ENCODE measurements at places on chromosomes 1 and 21.

GRCh38 chr1:156584813-156585212 lies 5.3 kb downstream of the TTC24 start:
- no peak for DNase-seq

- peak; percentile 73 for DNase-seq
Measured at GRCh38 chr1:17423781-17424245, 15.7 kb downstream of the RCC2 start.

GRCh38 chr1:189804352-189804751 lies 673.3 kb downstream of the BRINP3 start:
- DNase-seq: no peak

DNA sequence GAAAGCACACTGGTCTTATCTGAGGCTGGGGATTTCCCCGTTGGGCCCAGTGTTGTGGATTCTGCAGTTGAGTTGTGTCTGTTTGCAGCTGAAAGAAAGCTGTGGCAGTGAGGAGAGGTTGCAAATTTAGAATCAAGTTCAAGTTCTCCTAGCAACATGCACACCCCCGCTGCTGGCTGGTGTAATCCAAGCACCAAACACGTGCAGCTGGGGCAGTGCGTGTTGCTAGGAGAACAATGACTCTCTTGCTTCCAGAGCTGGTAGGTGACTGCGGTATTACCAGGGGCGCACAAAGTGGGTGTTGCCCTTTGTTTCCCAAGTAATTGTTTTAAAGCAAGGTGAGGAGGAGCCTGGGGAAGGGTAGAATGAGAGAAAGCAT lies 91.5 kb downstream of the IER5 start:
- peak; percentile 84 for DNase-seq

DNA sequence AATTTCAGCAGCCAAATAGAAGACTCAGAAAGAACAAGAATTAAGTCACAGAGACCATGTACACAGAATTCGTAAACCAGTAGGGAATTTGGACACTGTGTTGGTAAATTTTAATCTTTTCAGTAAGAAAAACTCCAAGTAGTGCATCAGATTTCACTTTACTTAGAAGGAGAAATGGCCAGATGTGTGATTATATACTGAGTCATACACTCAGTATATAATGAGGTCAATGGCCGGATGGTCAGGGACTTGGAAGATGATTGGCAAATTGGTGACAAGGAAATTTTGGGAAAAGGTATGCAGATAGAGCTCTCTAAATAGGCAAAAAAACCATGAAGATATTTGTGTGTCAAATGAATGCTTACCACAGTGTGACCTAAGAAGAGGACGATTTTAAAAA lies 399.8 kb upstream of the LRRC7 start:
- no peak for DNase-seq

DNA sequence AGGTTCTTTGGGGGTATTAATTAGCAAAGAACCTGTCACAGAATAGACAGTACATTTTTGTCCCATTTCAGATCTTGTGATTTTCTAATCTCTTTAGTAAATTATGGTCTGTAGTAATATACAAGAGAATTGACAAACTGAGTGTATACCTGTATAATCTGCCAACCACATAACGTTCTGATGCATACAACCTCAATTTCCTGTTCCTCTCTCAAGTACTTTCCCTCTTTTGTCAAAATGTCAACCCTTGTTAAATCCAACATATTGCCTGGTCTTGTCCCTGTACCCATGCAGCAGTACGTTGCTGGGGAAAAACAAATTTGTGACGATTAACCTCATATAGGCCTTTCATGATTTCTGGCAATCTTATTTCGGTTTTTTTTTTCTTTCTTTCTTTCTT lies 1.1 kb downstream of the ARV1 start:
- DNase-seq: no peak

DNA sequence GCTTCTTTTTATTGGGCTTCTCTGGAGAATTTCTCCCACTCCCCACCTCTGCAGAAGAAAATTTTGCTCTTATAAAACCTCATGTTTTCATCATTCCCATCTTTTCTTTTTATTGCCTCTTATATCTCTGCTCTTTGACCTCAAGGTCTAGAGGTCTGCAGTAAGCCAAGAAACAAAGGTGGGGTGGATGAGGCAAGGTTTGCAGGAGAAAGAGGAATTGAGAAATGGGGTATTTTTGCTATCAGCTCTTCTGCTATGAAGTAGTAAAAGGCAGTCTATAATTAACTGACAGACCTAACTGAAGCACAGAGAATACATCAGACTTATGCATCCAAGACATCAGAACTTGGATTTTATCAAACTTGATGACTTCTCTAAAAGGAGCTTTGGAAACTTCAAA lies 22.9 kb downstream of the SYT11 start:
- no peak for DNase-seq

DNA sequence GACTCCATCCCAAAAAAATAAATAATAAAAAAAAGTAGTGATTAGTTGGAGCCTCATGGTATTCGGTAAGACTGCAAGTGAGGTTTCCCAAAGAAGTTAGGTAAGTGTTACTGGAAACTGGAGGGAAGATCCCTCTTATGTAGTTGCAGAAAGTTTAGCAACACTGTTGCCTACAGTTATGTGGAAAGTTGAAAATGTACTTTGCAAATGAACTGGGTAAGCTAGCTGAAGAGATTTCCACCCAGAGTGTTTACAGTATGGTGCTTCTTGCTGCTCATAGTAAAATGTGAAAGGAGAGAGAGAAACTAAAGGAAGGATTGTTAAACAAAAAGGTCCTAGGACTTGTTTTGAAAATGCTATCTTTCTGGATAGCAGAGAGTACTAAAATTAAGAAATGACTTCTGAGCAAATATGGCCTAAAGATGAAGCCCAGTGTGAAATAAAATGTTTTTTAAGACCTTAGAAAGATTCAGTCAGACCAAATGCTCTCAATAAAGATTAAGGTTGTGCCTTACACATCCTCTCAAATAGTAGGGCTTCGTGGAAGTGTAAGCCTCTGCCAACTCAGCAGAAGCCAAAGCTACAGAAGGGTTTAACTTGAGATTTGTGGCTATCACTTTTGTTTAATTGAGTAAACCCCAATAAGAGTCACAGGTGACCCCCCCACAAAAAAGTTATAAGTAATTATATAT lies 31.5 kb downstream of the RPS6KC1 start:
- DNase-seq: no peak

GRCh38 chr1:117812869-117813511 lies 116.4 kb downstream of the GDAP2 start:
- DNase-seq: peak; percentile 68

- DNase-seq: peak; percentile 51
Measured at GRCh38 chr1:235511470-235512240, 7.4 kb upstream of the B3GALNT2 start.

- DNase-seq: no peak
Measured at GRCh38 chr1:208855403-208855802, 611.2 kb upstream of the PLXNA2 start.

- no peak for DNase-seq
Measured at GRCh38 chr1:231990388-231990787, 363.8 kb downstream of the DISC1 start.

DNA sequence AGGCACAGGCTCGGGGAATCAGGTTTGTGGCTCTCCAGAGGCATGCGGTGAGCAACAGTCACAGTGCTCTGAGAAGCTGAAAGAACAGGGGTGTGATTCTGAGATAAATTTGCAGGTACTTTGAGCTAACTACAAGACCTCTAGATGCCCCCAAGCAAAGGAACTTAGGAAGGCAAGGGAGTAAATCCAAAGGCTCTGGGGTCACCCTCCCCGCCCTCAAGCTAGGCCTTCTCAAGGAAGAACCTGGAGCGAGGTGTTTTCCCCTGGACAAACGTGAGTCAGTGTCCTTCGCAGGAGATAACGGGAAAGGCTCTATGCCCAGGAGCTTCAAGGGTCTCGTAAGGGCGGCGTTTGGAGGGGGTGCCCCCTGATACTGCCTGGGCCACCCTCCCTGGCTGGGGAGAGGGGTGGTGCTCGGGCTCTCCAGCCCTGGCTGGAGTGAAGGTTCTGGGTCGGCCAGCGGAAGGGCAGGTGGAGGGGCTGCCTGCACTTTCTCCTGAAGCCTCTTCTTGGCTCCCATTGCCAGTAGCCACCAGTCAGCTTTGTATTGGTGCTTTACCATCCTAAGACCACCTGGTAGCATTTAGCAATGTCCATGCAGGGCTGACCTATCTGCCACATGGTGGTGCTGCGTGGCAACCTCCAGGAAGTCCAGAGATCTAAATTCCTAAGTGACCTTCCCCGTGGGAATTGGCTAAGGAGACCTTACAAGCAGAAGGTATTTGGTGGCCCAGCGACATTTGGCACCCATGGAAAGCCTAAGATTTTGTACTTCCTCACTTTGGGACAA lies 44.0 kb downstream of the GPR161 start:
- no peak for DNase-seq

DNA sequence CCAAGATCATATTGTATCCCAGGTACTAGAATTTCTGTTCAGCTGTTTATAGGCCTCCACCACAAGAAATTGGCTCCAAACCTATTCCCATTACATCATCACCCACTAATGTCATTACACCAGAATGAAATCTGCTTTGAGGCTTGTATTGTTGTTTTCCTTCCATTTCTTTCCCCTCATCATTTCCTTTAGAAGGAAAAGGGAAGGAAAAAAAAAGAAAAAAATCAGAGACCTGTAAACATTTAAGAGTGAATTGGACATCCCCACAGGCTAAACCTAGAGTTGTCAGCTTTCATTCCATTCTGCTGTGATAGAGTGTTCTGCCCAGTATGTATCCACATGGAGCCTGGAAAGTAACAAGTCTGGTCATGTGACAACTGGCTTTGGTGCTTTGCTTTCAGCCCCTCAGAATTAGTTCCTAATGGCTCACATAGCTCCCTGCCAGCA lies 44.6 kb downstream of the NFYC start:
- DNase-seq: peak; percentile 82

DNA sequence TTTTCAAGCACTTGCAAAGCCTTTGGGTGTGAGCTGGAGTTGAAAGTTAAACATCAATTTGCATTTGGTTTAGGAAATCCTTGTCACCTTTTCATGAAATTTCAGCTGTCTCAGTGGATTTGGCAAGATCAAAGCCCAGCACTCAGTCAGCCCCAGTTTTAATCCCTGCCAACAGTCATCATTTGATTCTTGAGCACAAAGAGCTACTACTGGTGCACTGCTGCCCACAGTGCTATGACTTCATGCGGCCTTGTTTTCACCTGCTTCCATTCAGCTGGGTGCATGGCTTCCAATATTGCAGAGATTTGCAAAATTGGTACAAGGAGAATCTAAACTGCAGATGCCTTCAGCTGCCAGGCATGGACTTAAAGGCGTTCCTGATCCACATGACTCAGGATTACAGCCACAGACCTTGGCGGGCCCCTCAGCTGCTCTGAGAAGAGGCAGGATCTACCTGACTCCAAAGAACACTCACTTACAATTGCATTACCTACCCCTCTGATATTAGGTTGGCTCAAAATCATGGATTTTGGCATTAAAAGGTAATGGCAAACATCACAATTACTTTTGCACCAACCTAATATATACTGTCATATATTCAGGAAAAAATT lies 259.1 kb downstream of the DSCAM start:
- DNase-seq: no peak

DNA sequence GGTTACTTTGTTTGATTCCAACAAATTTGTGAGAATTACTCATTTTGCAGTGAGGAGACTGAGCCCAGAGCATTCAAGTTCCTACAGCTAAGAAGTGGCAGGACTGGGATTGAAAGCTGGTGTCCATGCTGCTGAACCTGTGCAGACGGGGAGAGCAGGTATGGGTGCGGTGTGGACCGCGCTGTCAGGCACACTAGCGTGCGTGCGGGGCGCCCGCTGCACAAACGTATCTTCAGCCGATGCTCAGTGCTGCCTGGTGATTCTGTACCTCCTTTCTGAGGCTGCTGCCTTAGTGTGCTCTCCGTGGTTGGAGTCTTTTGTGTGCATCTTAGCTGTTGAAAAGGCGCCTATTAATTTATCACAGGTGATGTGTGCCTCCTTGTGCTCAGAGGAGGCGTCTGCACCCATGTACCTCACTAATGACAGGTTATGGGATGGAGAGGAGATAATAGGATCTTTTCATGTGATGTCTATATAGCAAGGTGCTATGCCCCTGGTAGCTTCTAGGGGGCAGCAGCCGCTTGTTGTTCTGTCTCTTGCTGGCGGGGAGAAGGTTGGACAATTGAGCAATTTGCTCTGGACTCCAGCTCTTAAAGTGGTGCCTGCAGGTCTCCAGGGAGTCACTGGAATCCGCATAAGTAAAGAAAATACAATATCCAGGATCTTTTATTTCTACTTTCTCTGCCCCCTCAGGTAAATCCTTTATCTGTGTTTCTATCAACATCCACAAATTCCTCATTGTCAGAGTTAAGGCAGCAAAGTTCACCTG lies 32.5 kb downstream of the PEX14 start:
- peak; percentile 83 for DNase-seq

DNA sequence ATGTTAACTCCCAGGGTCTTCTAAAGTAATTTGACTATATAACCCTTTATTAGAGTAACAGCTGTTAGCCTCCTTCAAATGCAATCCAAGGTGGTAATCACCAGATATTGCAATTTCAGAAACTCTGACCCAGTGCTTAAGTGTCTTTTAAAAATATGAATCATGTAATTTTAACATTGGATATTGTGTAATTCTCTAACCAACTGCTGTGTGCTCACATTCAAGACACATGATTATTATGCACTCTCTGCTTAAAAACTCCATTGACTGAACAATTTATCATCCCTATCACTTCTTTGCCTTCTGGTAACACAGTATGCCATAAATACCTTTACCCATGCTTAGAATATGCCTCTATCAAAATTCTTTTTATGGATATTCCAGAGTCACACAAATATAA lies 537.4 kb upstream of the RGS18 start:
- no peak for DNase-seq

- no peak for DNase-seq
Measured at GRCh38 chr1:25184001-25184762, 48.1 kb downstream of the SYF2 start.

DNA sequence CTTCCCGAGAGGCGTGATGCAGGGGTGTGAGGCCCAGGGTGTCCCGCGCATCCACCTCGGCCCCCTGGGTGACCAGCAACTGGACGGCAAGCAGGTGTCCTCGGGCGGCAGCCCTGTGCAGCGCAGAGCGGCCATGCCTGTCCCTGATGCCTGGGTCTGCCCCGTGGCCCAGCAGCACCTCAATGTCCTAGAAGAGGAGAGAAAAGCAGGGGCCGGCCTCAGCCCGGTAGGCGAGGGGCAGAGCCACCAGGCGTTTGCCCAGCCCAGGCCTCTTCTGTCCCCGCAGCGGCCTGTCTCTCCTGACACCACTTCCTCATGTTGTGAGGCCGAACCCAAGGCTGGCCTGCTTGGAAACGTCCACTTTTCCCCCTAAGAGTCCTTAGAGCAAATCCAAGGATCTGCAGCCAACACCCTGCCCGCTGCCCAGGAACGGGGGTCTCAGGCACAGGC lies 1.7 kb downstream of the ANKRD65 start:
- DNase-seq: no peak

- DNase-seq: no peak
Measured at GRCh38 chr1:1199961-1200875, 6.2 kb downstream of the TNFRSF18 start.

GRCh38 chr1:227449051-227449450 lies 114.3 kb upstream of the ZNF678 start:
- DNase-seq: no peak
